ENCODE measurements at places on chromosomes 1 and 21.

GRCh38 chr1:248324468-248324867, at the start of gene OR2M7:
Gene OR2M7 (minus strand): TSS chr1:248324568. CDS start chr1:248324568, 0 bp downstream.
- DNase-seq: no peak

- no peak for DNase-seq
Observed at GRCh38 chr1:183871142-183871541, 66.2 kb downstream of the RGL1 start.

- no peak for DNase-seq
Observed at GRCh38 chr1:232964601-232965000, 14.2 kb downstream of the NTPCR start.

DNA sequence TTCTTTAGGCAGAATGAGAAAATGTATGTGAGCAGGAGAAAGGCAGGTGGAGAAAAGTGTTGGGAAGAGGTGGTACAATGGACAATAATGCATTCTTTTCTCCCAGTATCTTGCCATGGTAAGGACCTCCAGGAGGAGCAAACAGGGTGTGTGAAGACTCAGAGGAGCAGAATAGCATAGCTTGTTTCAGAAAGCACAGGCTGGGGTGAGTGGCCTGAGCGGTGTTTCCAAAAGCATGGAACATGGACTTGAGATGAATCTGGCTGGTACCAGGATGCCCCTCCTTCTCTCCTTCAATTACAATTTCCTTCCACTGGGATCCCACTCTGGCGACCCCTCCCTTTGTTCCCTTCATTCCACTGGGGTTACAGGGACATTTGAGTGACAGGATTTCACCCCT, 123.4 kb upstream of the TNR start:
- no peak for DNase-seq

GRCh38 chr1:218364028-218364710, 19.0 kb downstream of the TGFB2 start:
- no peak for DNase-seq

- DNase-seq: peak; percentile 79
Observed at GRCh38 chr1:3910857-3911845, 11.1 kb upstream of the C1orf174 start.

DNA sequence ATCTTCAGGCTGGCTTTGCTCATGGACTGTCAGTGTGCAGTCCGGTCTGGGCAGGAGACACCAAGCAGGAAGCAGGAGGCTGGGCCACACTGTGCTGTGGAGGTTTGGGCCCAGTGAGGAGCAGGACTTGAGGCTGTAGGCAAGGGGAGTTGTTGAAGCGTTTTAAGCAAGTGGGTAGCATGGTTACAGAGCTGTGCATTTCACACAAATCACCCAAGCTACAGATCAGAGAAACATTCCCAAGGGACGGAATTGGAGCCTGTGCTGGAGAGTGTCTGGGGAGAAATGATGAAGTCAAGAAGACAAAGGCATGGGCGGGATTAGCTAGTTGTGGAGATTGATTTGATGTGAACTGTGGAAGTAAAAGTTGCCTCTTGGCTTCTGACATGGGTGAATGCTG, 60.9 kb downstream of the KIF21B start:
- no peak for DNase-seq

DNA sequence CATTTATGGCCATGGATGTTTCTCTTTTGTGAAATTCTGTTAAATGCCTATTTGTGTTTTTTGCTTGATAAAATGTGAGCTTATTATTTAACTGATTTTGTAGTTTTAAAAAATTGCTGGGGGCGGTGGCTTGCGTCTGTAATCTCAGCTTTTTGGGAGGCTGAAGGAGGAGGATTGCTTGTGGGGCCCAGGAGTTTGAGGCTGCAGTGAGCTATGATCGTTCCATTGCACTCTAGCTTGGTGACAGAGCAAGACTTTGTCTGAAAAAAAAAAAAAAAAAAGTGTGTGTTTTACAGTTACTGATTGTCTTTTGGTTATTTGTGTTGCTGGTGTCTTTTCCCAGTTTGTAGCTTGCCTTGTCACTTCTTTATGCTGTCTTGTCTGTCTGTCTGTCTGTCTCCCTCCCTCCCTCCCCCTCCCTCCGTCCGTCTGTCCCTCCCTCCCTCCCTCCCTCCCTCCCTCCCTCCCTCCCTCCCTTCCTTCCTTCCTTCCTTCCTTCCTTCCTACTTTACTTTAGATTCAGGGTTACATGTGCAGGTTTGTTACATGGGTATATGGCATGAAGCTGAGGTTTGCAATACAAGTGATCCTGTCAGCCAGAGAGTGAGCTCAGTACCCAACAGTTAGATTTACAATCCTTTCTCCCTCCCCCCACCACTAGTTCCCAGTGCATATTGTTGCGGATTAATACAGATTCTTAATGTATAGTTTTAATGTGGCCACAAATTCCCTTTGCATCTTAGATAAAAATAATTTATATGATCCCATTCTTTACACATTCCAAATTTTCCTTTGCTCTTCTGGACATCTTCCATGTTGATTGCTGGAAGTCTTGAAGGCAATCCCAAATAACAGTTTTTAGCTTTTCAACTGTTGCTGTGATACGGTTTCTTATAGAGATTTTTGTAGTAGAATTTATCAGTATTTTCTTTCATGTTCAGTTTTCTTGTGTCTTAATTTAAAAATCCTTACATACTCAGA, 25.1 kb downstream of the PTBP2 start:
- DNase-seq: no peak

- DNase-seq: no peak
Observed at GRCh38 chr1:225026701-225027100, 97.2 kb downstream of the DNAH14 start.

Measured in CD8-positive, alpha-beta T cell (primary cell).